ENCODE measurements at places on chromosomes 2 and 18.

- DNase-seq: no peak
Measured at GRCh38 chr18:13889671-13890070, 25.7 kb downstream of the MC2R start.

DNA sequence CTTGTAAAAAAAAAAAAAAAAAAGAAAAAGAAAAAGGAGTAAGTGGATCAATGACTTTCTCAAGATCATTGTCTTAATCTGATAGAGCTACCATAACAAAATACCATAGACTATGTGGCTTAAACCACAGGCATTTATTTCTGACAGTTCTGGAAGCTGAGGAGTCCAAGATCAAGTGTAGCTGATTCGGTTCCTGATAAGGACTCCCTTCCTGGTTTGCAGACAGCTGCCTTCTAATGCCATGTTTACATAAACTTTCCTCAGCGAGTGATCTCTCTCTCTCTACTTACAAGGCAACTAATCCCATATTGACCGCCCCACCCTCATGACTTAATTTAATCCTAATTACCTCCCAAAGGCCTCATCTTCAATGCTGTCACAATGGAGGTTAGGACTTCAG lies 36.5 kb upstream of the SIX2 start:
- DNase-seq: no peak

GRCh38 chr2:974502-974901 lies 23.9 kb downstream of the SNTG2 start:
- no peak for DNase-seq

GRCh38 chr2:171100370-171100769 lies 60.3 kb downstream of the TLK1 start:
- no peak for DNase-seq

- DNase-seq: no peak
Measured at GRCh38 chr18:55850904-55851303, 262.9 kb upstream of the TCF4 start.

DNA sequence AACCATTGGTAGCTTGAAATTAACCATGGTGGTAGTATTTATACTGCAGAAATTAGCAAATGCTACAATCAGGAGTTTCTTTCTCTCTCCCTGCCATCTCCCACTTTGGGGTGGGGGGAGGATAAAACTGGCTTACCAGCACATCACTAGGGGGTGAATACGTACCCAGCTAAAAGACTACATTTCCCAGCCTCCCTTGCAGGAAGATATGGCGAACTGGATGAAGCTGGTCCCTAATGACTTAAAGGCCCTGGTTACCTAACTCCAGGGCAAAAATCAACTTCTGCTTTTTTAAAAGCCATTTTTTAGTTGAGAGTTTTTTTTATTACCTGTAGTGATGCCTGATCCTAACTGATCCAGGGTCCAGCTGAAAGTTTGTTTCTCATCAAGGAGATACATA lies 70.3 kb upstream of the RAB12 start:
- no peak for DNase-seq

GRCh38 chr18:53943326-53943860 lies 281.1 kb downstream of the MBD2 start:
- DNase-seq: no peak

- no peak for DNase-seq
Measured at GRCh38 chr2:230050136-230050535, 18.6 kb downstream of the SLC16A14 start.

- DNase-seq: no peak
Measured at GRCh38 chr18:8174771-8175170, 434.5 kb upstream of the RAB12 start.
